ENCODE measurements at places on chromosomes 4 and X.

- no peak for DNase-seq
Measured at GRCh38 chr4:6845027-6845426, 62.5 kb downstream of the KIAA0232 start.

DNA sequence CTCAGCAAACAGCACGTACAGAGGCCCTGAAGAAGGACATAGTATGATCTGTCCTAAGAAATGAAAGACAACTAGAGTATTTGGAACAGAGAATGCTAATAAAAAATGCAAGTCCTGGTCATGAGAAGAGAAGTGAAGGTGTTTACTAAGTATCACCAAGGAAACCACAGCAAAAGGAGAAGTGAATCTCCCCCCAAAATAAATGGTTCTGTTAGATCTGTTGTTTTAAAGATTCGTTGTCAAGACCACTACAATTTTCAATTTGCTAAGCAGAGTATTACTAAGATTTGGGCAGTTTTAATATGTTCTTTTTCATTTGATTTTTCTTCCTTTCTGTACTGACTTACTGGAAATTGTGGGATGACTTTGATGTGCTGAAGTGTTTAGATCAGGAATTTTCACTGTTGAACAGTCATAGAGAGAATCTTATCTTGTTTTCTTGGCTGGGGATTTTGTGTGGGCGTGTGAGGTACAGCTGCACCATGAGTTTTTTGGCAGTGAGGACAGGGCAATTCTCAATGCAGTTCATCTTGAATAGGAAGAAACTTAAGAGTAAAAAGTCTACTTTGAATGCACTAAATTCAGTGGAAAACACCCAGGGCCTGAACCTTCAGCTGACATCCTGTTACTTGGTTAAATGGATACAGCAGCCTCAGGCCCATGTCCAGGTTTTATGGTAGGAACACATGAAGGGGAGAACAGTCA is 132.2 kb downstream of the STIM2 start:
- no peak for DNase-seq

DNA sequence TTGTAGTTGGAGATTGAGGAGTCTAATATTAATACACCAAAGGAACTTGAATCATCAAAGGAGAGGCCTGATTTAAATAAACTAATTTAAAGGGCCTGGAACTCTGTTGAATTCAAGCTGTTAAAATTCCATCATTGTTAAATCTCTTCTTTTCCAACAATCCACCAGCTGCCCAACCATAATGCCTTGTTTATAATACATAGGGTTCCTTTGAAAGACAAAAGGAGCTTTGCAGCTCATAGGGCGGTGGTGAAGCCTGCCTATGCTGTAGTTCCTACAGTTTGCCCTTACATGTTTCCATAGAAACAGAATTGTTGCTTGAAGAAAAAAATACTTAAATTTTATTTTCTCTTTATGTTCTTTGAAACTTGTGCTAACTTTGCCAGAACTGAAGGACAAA is 102.8 kb downstream of the GLUD2 start:
- no peak for DNase-seq

GRCh38 chr4:79235095-79235494 is 90.8 kb downstream of the NAA11 start:
- DNase-seq: no peak

DNA sequence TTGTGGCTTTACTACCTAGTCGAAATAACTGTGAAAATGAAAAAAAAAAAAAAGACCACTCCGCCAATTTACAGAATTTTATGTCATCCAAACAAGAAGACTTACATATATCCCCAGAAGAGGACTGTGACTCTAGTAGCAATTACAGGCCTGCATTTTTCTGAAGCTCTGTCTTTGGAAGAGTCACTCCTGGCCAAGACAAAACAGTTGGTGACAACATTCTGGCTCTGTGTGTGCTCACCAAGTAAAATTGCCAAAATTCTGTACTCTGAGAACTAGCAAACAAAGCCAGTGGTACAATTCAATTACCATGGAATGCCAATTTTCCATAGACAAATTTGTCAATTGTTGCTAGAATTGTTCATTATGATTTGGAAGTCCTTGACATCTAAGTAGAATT is 311.1 kb downstream of the PDGFC start:
- DNase-seq: no peak
